ENCODE measurements at places on chromosomes 7 and 10.

DNA sequence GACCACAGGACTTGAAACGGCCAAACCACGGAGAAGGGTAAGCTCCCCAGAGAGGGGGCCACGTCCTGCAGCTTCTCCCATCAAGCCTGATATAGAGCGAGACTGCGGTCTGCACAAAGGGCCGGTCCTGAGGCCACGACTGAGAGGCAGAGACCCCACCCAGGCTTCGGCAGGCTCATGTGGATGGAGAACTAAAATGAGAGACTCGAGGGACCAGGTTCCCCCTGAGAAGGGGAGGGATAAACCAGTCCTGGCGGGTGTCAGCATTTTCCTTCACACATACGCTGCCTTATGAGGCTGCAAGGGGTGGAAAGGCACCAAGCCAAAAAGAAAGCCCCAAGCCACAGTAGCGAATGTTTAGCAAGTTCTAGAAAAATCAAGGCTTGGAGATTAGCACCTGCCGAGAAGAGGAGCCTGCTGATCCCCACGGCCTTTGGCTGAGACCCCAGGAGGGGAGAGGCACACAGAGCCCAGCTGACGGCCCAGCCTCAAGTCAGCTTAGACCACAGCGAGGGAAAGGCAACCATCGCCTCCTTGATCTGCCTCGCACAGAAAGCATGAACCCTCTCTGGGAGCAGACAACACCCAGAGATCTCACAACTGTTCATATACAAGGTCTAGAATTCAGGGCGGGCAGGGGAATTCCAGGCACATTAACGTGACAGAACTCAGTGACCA, 92.6 kb upstream of the RNF32 start:
- DNase-seq = no peak

DNA sequence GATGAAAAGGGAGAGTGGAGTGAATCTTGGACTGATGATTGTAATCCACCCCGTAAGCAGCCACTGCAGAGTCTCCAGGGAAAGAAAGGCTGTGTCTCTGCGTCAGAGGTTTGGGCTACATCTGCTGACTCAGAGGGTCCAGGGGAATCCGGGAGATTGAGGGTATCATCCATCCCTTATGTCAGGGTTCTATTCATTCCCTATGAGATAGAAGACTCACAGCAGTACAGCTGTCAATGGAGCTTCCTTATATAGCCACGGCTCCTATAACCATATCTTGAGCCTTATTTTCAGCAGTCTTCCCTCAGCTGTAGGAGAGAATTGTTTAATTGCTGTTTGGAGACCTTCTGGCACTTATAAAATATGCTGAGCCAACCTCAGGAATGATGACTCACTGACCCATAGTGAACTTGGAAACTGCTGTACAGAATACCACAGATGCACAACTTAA, 558.2 kb upstream of the PFKP start:
- DNase-seq = no peak

GRCh38 chr10:62025134-62025794, 123.8 kb downstream of the ARID5B start:
- no peak for DNase-seq

GRCh38 chr10:101075775-101076174, 14.0 kb downstream of the KAZALD1 start:
- DNase-seq = no peak

DNA sequence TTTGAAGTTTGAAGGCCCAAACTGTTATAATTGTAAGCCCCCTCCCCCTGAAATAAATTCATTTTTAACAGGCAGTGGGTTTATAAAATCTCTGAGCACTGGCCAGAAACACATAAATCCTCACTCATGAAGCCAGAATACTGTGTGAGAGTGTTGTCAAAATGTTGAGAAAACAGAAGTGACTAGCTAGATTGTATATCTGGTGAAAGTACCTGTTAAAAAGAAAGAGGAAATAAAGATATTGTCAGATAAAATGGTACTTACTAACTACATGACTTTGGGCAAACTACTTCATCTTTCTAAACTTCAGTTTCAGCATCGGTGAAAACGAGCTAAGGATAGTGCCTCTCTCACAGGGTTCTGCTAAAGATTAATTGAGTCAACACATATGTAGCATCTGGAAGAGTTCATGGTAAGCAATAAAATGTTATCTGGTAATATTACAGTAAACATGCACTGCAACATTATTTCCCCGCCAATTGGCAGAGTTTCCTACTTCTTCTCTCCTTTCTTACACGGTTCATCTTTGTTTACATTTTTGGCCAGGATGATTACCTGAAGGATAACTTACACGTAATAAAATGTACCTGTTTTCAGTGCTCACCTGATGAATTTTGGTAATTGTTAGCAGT, 202.5 kb upstream of the CHRM2 start:
- no peak for DNase-seq

DNA sequence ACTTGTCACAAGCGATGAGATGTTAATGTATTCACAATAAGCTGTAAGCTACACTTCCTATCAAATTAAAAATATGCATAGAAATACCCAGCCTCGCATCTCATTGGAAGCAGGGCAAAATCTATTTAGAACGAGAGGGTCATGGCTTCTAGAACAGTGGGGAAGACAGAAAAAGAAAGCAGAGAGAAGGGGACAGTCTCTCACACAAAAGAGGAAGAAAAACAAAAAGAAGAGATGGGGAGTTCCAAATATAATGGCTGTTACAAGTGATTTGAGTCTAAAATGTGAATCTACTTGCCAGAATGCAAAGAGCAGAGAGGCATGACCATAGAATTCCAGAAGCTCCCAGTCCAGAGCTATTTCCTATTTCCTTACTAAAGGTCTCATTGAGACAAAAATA, 13.8 kb downstream of the LRRN3 start:
- no peak for DNase-seq

DNA sequence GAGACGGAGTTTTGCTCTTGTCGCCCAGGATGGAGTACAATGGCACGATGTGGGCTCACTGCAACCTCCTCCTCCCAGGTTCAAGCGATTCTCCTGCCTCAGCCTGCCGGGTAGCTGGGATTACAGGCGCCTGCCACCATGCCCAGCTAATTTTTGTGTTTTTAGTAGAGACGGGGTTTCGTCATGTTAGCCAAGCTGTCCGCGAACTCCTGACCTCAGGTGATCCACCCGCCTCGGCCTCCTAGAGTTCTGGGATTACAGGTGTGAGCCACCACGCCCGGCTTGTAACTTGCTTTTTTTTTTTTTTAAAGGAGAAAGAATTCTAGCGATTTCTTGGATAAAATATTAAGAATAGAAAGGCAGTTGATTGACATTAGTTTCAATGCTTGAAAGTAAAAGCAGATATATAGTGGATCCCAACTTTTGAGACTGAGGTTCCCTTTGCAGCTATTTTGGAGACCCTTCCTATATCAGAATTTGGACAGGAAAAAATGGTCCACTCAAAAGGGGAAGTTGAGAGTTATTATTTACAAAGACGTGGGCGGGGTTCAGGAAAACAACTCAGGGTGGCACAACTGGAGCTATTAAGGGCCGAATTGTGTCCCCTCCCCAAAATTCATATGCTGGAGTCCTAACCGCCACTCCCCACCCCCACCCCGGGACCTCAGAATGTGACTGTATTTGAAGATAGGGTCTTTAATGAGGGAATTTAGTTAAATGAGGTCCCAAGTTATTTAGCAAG, 1.3 kb upstream of the ERCC6 start:
- DNase-seq = no peak

DNA sequence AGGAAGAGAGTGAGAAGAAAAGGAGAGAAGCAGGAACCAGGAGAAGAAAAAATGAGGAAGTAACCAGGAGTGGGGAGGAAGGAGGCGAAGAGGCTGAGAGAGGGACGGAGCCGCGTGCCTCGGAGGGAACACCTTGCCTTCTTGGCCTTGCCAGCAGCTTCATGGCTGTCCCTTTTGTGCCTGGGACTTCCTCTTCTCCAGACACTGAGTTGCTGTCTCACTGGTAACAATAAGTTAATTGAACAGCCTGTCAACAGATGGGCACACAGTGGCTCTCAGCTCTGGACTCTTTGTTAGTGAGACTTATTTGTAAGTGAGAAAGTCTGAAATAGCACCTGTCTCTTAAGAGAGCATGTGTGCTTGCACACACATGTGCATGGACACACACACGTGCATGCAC, 83.2 kb downstream of the GATA3 start:
- no peak for DNase-seq

- no peak for DNase-seq
These were observed 54.7 kb downstream of the RBM20 start for GRCh38 chr10:110698782-110699201.

DNA sequence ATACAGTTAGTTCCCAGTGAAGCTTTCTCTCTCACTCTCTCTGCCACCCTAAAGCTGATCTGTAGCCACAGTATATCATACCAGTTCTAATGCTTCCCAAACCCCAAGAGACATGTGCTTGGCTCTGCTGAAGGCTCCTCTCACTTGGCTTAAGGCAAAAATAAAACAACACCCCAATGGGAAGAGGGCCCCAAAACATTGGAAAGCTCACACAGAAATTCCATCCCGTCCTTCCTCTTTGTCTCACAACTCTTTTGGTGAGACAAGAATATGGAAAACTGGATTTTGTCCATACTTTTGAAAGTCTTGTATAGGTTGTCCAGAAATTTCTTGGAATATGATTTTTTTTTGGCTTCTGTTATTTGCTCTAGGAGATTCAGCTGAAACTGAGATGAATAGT, 56.1 kb upstream of the WNT16 start:
- DNase-seq = no peak
